ENCODE measurements at places on chromosomes 5 and 9.

DNA sequence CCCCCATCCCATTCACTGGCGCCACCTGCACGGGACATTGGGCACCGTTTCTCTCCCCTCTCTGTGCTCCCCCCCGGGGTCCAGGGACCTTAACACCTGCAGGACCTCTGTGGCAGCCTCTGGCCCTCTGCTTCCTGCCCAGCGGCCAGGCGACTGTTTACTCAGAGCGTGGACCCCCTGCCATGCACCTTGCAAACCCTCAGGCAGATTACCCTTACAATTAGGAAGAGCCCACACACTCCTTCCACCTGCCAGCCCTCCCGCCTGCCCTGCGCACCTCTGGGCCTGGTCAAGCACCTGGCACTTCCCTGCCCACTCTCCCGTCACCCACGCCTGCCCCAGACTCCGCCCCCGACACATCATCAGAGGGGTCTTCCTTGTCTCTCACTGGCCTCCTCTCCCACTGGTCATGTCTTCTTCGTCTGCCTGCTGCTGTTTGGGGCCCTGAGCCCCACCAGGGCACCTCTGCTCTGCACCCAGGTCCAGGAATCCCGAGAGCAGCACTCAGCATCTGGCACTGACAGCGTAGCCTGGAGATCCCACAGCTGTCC lies 281.3 kb upstream of the IRX4 start:
- DNase-seq, result no peak

- no peak for DNase-seq
Measured at GRCh38 chr9:2565676-2566340, 55.8 kb upstream of the VLDLR start.

DNA sequence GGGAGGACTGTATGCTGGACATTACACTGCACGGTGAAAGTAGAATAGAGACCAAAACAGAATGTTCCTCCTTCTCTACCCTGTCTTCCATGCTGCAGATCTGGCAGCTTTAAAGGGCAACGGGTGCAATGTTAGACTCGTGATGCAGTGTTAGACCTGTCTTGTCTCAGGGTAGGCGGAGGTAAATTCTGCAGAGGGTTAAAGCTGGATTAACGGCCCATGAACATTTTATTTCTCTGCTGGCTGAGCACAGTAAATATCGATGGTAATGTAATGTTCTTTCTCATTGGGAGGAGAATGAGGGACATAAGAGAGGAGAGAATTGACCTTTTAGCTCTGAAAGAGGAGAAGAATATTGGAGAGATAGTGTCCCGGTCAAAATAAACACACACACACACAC lies 178.9 kb downstream of the NMUR2 start:
- DNase-seq, result no peak

- no peak for DNase-seq
Measured at GRCh38 chr5:177133853-177134696, 502 bp downstream of the NSD1 start.

DNA sequence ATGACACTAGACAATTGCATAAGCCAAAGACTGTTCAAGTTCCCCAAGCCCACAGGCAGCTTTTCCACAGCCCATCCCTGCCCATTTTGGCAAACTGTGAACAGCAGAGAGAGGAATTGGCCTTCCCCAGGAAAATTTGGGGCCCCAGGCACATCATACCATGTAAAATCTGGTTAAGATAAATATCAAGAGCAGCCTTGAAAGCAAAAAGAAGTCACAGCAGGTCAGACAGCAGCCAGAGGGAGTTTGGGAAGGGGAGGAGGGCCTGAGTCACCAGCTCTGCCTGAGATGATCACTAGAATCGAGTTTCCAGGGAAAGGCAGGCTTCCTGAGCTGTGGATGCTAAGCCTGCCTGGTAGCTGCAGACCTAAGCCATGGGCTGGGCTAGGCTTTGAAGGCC lies 179.2 kb downstream of the RFK start:
- peak; percentile 10 for DNase-seq

- no peak for DNase-seq
Measured at GRCh38 chr5:87116825-87117512, 150.7 kb upstream of the RASA1 start.

DNA sequence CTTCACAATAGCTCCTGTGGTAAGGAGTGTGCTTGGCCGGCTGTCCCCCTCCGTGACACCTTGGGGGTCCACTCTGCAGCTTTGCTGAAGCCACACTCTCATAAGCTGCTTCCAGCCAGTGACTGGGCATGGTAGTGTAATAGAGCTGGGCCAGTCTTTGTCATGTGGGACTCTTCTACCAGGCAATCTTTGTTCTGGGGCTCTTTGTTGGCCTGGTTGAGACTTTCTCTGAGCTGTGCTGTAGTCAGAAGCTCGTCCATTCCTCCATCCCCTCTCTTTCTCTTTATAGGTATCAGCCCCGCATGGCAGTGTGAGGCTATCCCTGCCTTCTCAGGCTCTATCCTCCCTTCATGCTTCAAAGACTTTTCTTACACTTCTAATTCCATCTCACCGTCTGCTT lies 25.7 kb downstream of the CARD6 start:
- DNase-seq, result no peak

GRCh38 chr5:10745133-10745532 lies 15.9 kb downstream of the DAP start:
- DNase-seq, result no peak

GRCh38 chr5:111902436-111902835 lies 145.4 kb upstream of the NREP start:
- no peak for DNase-seq

DNA sequence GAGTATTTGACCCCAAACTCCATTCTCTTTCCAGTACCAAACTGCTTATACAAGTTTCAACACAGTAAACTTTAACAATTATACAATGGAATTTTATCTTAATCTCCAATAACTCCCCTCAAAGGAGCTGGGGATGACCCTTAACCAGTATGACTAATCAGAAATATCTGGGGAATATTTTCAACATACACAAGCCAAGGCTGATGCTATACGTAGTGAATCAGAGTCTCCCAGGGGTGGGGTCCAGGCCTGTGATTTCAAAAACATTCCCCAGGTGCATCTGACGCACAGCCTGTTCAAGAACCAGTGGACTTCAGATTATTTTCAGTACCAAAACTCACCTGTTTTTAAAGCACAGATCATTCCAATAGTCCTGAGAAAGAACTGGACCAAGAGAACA lies 11.8 kb upstream of the SEMA5A start:
- DNase-seq, result no peak

GRCh38 chr9:98010445-98010844 lies 27.3 kb downstream of the ANP32B start:
- DNase-seq, result peak; percentile 60

DNA sequence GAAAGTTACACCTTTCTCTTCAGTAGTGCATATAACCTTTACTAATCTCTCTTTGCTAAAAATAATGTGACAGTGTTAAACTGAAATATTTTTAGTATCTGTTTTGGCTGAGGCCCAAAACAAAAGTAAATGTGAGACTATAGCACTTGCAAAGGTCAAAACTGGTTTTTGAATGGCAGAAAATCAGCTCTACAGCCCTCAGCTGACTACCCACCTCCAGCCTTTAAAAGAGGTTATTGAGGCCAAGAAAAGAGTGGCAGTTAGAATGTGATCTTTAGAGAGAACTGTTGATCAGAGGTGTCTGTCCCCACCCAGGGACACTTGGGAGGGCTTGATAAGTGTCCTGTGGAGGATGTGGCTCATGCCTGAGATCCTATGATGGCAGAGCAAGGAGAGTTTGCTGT lies 30.9 kb downstream of the PRKACG start:
- no peak for DNase-seq

DNA sequence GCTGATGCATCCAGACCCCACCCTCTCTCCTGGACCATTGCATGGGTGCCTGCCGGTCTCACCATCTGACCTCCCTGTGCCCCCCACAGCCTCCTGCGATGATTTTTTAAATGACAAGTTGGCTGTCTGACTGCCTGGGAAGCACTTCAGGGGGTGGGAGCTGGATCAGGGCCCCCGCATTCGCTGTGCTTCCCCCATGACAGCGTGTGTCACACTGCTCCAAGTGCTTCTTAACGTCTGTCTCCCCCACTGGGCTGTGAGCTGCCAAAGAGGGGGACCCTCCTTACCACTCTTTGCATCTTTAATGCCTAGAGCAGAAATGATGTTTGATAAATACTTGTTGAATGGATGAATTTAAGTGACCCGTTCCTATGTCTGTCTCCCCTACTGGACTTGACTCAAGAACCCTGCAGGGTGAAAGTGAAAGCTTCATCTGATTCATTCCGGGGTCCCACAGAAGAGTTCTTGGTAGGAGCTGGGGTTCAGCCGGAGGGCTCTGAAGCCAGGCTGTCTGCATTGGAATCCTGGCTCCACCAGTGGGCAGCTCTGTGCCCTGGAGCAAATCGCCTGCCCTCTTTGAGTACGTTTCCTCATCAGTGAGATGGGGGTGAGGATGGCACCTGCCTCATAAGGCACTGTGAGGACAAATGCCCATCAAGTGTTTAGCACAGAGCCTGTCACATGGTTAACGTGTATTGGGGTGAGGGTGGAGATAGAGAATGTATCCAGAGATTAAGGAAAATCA lies 7.6 kb upstream of the EGR1 start:
- no peak for DNase-seq

GRCh38 chr5:83740741-83741140 lies 20.1 kb upstream of the HAPLN1 start:
- no peak for DNase-seq

DNA sequence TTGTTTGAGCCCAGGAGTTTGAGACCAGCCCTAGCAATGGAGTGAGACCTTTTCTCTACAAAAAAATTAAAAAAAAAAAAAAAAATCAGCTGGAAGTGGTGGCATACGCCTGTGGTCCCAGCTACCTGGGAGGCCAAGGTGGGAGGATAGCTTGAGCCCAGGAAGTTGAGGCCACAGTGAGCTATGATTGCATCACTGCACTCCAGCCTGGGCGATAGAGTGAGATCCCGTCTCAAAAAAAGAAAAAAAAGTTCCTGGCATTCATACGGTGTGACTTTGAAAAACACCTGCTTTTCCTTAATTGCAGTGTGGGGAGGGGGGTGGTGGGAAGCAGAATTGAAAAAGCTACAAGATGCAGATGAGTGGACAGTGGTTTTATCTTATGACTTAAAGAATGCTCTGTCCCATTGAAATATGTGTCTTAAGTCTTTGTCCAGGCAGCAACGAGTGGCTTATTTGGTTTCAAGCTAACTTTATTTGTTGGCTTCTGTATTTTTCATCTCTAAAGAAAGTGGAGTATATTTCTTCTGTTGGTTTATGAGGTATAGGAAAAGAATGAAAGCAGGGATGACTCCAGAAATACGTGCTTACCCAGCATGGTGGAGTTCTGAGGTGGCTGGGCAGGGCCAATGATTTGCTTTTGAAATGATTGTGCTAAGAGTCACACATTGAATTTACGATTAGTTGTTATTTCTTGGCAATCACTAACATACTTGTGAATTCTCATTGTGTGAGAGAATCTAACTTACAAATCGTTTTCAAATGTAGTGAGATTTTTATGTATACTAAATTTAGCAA lies 27.8 kb downstream of the ROPN1L start:
- DNase-seq, result no peak

DNA sequence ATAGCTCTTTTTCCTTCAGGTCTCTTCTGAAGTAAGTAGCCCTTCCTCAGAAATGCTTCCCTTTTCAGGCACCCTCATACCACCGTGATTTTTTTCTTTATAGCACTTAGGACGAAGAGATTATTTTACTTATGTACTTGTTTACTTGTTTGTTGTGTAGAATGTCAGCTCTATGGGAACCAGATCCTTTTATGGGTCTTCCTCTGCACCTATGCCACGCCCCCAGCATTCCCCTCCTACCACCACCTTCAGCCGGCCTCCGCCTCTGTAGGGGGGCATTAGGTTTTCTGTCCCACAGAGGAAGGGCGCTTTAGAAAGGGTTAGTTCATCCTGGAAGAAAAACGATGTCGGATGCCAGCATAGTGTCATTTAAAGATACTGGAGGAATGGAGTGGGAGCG lies 1.8 kb downstream of the CDKN2B-AS1 start:
- DNase-seq, result no peak

- DNase-seq, result no peak
Measured at GRCh38 chr9:20023961-20024571, 235.2 kb upstream of the SLC24A2 start.

DNA sequence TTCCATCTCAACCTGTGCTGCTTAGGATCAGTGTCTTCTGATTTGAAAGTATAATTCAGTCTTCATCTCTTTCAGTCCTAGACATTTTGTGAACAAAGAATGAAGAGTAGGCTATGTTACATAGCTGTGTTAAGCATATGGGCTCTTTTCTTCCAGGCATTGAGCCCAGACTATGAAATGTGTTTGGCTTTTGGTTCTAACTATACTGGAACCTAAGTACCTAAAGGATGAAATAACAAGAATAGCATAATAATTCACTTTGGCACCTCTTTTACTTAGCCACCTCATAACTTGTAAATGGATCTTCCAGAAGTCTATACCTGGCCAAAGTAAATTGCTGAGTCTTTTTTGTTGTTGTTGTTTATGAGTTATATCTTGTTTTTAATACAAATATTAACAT lies 71.4 kb downstream of the SLF1 start:
- DNase-seq, result no peak

- DNase-seq, result no peak
Measured at GRCh38 chr5:117881426-117882230, 1106.7 kb downstream of the DTWD2 start.

DNA sequence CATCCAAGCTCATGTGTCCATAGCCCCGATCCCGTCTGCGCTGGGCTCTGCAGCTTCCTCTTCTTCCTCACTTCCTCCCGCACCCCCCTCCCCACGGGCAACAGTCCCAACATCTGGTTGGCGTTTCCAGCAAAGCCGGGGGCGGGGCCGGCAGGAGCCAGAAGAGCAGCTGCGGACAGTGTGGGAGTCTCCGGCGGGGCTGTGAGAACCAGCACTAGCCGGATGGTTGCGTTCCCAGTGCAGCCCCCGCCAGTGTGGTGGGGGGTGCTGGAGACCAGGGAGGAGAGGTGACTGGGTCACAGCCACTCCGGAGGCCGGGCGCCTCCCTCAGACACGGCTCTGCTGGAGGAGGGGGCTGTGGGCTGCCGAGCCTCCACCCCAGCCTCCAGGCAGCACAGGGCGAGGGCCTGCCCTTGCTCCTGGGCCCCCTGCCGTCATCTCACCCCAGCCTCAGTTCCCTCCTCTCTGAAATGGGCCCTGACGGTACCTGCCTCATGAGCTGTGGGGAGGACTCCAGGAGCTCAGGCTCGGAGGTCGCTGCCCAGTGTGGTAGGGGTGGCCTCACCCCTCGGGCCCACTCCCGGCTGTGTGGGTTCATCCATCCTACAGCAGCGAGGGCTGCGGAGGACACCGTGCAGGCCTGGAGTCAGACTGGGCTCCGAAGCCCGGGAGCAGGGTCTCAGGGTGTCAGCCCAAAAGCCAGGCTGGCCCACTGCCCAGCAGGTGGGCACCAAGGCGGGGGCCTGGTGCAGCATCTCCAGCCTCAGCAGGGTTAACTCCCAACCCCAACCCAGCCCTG lies 41.5 kb upstream of the NOTCH1 start:
- no peak for DNase-seq

GRCh38 chr9:75128535-75128934 lies 40.2 kb downstream of the OSTF1 start:
- no peak for DNase-seq
